Kidney tubule cell (primary cell): ENCODE measurements at places on chromosomes 6 and 20.

GRCh38 chr6:125230674-125231073 is 71.1 kb downstream of the HDDC2 start:
- DNase-seq, result no peak

DNA sequence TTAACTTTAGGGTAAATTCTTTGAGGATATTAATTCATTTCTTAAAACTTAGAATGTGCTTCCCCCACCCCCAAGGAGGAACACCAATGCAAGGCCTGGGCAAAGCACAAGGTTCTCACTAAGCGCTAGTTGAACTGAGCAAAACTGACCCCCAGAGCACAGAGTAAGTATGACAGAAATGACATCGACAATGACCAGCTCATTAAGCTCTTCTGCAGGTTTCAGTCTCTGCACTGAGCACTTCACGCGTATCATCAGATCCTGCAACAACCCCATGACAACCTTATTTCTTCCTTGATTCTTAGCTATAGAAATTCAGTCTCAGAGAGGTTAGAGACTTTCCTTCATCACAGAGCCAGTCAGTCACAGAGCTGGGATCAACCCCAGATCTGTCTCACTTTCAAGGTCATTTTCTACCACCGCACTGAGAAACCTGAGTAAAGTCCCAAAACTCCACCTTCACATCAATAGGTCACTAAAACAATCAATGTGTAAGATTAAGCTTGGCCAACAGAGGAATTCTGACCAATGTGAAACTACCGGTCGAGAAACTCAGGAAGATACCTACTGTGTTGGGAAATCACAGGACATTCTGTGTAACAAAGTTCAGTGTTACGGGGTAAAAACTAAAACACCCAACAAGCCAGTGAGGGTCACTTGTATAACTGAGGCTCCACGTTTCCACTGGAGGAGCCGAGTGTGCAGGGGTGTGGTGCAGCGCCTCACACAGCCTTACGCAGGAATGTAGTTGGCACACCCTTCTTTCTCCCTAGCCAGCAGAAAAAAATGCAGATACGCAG is 129.0 kb upstream of the FOXQ1 start:
- no peak for DNase-seq

- no peak for DNase-seq
Measured at GRCh38 chr6:149045404-149045803, 272.1 kb upstream of the TAB2 start.

DNA sequence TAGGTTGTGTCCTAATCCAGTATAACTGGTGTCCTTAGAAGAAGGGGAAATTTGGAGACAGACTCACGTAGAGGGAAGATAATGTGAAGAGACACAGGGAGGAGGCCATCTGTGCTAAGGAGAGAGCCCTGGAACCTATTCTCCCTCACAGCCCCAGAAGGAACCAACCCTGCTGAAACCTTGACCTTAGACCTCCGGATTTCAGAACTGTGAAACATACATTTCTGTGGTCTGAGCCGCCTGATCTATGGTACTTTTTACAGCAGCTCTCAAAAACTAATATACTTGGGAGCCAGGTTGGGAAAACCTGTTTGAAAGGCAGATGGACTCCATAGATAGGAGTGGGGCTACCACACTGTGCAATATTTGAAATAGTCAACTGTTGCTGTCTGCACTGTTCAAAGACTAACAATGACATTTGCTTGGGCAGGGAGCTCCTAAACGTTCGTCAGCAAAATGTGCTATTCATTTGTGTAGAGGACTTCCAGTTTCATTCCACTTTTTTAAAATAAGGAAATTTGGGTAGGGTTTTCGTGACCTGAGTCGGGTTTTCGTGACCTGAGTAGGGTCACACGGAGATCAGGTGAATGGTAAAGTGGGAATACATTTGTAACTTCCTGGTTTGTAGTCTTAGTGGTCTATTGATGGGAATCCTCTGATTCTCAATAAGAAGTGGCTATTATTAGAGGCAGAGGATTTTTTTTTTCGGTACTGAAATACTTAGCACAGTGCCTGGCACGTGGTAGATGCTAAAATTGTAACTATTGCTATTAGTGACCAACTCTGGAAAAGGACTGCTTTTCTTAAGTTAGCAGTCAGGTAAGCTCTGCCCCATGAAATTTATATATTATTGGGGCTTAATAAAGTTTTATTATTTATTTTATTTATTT is 11.4 kb downstream of the TAGAP start:
- no peak for DNase-seq

- DNase-seq, result no peak
Measured at GRCh38 chr6:111976139-111976538, 77.8 kb upstream of the CCN6 start.

GRCh38 chr20:13874394-13875157 is 89.7 kb downstream of the NDUFAF5 start:
- no peak for DNase-seq

- no peak for DNase-seq
Measured at GRCh38 chr20:56629464-56630085, 469 bp downstream of the TFAP2C start.

- DNase-seq, result peak; percentile 21
Measured at GRCh38 chr6:170437719-170438401, 115.2 kb downstream of the PSMB1 start.

DNA sequence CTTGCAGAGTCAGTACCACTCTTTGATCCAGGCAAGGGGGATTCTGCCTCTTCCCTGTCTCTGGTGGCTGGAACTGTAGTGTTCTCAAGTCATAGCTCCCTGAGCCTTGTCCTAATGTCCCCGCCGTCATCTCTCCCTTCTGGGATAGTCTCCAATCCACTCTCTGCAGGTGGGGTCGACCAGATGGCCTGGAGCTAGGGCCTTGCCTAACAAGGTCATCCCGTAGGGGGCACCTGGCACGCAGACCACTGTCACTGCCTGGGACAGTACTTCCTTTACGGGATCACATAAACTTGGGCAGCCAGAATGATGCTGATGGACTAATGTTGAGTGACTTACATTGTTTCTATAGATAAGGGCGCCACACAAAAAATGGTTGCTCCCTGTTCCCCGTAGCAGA is 118.9 kb upstream of the SLC22A23 start:
- DNase-seq, result no peak

DNA sequence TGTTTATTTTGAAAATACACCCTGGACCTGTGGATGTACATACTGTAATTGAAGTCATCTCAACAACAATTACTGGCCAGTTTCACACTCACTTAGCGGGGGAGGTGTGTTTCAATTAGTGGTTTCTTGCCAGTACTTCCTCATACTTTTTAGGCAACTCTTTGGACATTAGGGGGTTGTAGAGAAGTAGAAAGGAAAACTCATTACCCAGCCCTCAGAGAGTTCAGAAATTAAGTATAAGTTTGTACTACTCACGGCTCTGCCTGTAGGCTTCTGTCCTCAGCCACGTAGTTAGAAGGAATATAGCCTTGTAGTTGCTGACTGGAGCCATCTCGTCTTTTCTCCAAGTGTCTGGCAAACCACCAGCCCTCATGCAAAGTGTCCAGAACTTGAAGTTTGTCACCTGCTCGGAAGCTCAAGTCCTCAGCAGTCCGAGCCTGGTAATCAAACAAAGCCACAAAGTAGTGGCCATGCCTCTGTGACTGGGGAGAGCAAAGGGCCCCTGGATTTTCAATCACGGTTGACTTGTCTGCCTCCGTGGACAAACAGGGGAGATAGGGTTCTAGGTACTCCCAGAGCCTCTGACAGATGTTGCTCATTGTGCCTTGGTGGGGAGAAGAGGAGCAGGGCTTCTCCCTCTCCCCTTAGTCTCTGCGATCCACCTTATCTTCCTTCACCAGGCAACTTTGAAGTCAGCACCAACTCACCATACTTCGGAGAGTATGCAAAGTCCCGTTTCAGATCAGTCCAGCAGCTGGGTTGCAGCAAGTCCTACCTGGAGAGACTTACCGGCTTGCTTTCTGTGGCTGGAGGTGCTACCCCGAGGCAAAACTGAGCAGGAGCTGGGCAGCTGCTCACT is 749 bp downstream of the FRK start:
- peak; percentile 80 for DNase-seq

- DNase-seq, result peak; percentile 89
Measured at GRCh38 chr20:57212534-57213276, 53.7 kb downstream of the BMP7 start.

DNA sequence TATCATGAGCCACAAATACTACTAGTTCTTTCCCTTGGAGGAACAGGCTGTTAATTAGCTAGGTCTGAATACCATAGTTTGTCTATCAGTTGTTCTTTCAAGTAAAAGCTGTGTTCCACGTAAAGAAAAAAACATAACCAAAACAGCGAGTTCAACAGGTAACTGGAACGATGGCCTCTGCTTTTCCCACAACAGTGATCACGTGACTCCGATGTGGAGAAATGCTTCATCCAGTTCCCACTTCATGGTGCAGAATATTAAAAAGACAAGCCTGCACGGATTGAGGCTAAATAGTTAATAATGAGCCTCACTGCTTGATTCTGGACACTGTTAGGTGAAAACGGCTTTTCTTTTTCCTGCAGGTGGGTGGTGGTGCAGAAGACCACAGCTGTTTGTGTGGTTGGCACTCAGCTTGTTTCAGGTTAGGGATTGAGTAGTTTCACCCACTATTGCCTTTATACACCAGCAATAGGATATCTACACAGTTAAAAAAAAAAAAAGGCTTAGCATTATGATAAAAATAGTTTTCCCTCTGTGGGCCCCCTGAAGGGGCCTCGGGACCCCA is 88.1 kb downstream of the DACT2 start:
- DNase-seq, result no peak
